ENCODE measurements at places on chromosomes 1 and 21.

DNA sequence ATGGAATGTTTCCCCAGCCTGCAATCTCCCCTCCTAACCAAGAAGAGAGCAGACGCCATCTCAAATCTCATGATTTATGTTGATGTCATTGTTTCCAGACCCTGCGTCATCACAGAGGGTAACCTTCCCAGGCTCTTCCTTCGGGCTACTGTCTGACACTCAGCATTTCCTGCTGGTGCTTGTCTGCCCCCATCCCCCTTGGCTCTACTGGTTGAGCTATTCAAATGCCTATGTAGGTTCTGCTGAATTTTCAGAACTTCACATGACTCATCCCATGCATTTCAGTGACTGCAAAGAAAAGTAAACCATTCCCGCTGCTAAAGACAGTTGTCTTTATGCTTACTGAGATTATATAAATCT is 24.8 kb upstream of the ITPKB start:
- DNase-seq = no peak

GRCh38 chr1:46448109-46448911 is 41.3 kb upstream of the DMBX1 start:
- no peak for DNase-seq

DNA sequence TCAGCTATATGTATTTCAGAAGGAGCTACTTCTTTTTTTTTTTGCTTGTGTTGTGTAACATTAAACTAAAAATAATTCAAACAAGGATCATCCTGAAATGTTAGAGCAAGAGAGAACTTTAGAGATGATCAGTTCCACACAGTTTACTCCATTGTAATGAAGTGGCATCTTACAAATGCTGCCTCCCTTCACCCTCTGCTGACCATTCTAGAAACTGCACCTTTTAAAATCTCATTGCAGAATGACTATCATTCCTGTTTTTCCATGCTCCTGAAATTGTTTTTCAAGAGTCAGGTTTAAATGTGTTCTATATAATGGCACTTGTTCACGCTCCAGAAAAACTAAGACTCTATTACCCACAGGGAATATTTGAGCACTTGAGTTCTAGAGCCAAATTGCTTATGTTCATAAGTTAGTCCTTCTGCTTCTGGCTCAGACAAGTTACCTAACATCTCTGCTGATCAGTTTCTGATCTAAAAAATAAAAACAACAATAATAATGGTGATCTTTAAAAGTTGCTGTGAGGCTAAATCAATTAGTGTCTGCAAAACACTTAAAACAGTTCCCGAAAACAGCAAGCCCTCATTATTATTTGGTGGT is 21.5 kb upstream of the SLC44A5 start:
- DNase-seq = no peak

DNA sequence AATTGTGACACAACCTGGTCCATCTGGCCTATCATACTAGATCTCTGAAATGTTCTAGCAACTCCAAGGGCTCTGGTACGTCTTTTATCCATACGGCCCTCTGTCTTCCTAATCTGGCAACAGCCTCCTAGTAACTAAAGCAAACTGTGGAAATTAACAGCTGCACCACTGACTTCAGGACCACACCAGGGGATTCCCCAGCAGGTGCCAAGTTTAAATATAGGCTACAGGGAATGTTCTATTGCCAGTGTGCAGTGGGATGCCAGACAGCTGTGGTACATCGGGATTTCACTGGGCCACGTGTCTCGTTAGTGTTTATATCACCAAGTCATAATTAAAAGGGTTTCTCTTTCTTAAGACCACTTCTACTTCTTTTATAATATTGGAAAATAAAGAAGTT is 94.3 kb downstream of the RGS2 start:
- no peak for DNase-seq

- no peak for DNase-seq
Observed at GRCh38 chr21:45579383-45580180, 37.3 kb upstream of the SLC19A1 start.

- no peak for DNase-seq
Observed at GRCh38 chr1:61361931-61362330, 279.6 kb downstream of the NFIA start.

DNA sequence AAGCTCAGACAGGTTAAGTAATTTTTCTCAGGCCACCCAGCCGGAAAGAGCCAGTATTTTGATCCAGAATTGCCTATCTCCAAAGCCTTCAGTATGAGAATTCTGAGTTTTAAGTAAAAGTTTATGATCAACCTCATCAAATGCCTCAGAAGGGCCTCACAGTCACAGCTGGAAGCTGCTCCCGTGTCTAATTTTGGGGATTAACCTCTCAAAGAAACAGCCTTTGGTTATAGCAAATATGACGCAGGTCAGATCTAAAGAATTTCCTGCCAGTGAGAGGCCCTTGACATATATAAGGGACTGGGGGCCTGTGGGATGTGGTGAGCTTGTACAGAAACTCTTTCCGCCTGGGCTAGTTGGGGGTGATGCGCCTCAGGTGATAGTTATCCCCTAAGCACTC is 2.3 kb downstream of the EXTL1 start:
- no peak for DNase-seq

GRCh38 chr1:39925721-39926342 is 24.1 kb upstream of the MYCL start:
- no peak for DNase-seq

GRCh38 chr1:196393742-196394141 is 214.5 kb downstream of the KCNT2 start:
- DNase-seq = no peak

GRCh38 chr21:36656138-36656537 is 42.8 kb upstream of the SIM2 start:
- DNase-seq = no peak

GRCh38 chr1:25572708-25573590 is 29.5 kb downstream of the LDLRAP1 start:
- DNase-seq = no peak

DNA sequence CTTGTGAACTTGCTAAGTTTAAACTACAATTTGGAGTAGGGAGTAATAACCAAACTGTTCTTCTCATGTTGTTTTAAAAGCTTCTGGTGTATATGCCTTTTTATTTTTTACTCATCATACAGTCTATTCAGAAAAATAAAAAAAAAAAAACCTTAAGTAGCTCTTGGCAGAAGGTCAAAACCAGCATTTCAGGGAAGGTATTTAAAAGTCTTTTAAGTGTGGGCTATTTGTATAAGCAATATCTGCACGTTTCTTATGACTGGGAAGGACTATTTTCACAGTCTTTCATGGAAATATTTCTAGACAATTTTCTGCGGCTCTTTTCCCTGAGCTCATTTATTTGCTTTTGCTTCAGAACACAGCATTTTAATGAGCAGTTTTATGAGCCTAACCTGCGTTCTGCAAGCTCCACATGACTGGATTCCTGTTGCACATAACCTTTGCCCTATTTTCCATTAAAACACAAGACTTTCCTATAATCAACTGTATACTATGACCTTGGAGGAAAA is 60.9 kb upstream of the C1orf105 start:
- DNase-seq = no peak

DNA sequence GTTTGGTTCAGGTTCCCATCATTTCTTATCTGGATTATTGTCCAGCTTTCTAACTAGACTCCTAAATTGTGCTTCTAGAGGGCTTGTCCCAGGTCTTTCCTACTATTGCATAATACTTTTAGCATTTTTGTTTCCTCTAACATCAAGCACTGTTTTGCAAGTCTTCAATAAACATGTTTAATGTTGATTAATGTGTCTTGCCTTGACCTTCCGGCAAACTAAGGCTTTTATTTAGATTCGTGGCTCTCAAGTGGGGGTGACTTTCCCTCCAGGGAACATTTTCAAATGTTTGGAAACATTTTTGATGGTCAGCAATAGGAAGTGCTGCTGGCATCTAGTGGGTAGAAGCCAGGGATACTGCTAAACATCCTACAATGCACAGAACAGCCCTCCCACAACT is 90.7 kb downstream of the RPE65 start:
- no peak for DNase-seq

- no peak for DNase-seq
Observed at GRCh38 chr1:31822766-31823165, 6.9 kb upstream of the SPOCD1 start.

DNA sequence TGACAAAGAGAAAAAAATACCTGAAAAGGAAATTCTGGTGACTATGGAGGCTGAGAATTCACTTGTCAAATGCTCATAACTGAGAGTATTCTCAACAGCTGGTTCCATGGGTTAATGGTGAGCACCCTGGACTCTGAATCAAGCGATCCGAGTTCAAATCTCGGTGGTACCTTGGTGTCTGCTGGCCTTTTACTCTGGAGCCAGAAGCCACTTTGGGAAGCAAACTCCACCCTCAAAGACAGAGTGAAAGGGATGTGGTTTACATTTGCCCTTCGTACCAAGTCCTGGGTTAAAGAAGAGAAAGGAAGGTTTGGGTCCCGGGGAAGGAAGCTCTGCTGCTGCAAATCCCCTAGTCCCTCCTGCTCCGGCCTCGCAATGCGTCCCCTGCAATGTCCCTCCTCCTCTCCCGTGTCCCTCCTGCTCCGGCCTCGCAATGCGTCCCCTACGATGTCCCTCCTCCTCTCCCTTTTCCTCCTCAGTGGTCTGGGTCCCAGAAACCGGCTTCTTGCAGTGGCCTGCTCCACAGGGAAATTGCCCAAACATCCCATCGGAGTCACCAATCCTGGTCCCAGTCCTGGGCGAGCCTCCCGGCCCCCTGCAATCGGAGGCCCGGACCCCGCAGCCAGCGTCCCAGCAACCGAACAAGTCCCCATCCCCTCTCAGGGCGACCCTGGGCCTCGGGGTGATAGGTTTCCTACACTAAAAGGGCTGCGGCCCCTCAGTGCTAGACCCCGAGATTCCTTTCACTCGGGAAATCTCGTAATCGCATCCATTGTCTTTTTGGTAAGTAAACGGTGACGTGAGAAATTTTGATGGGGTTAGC is 129.4 kb downstream of the PPIAL4G start:
- DNase-seq = no peak

GRCh38 chr1:83509301-83509781 is 489.6 kb downstream of the TTLL7 start:
- DNase-seq = no peak

DNA sequence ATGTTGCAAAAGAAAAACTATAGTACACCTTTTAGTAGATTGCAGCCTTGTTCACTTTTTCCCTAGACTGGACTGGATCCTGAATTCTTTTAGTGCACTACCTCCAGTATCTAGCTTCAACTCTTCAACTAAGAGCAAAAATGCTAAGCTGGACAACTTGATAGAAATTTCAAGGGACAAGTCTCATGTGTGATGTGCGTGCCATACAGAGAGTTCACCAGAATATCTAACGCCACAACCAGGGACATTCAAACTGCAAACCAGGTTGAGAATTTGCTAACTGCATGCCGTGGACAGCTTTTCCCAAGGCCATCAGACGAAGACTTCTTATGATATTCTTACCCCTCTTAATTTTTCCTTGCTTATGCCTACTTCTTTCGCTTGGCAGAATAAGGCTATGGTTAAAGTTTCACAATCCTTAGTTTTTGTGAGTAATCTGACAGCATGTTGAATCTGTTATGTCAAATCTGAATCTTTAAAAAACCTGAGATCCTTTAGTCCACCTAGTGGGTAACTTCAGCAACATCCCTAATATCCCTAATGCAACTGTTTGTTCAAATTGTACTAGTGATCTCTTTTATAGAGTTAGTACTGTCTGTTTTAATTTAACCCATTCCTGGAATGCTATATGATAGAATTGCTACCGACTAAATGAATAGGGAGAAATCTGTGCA is 66.4 kb downstream of the DDAH1 start:
- no peak for DNase-seq

- DNase-seq = no peak
Observed at GRCh38 chr1:23436520-23437354, 12.2 kb upstream of the TCEA3 start.

DNA sequence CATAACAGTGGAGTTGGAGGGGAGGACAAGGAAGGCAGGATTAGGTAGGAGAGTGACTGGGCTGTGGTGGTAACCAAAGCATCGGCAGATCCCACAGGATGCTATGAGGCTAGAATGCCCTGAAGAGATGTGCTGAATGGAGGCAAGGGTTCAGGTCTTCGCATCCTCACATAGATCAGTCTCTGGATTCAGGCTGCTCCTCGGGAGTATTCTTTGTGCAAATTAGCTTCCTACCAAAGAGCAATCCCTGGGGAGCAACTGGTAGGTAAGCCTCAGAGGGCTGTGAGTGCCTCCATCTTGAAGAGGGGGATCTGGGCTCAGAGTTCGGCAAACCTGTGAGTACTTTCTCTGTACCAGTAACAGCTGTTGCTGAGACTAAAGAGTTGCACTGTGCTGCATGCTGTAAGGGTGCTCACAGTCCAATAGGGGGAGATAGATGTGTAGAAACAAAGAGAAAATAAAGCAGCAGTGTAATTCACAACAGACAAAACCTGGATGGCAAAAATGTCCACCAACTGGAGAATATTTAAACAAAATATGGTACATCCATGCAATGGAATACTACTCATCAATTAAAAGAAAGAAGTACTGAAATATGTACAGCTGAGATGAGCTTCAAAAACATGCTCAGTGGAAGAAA is 322.4 kb upstream of the DEPDC1 start:
- DNase-seq = no peak

DNA sequence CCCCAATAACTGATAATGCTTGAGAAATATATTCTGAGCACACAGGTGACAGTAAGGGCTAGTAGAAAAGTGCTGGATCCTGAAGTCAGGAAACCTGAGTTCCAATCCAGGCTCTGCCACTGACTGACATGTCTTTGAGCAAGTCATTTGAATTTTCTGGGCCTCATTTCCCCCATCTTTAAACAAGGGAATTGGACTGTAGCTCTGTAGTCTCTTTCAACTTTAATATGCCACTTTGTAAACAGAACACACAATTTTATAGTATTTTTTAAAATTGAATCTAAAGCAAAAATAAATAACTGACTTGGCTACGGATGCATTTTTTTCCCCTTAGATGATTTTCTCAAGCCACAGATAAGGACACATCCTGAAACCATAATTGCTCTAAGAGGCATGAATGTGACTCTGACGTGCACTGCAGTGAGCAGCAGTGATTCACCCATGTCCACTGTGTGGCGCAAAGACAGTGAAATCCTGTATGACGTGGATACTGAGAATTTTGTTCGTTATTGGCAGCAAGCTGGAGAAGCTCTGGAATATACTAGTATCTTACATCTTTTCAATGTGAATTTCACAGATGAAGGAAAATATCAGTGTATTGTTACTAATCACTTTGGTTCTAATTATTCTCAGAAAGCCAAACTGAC is 37.0 kb downstream of the LRIG2 start:
- no peak for DNase-seq

- DNase-seq = no peak
Observed at GRCh38 chr1:68149110-68149798, 83.1 kb downstream of the WLS start.

GRCh38 chr1:171252482-171252881 is 4.2 kb downstream of the FMO1 start:
- DNase-seq = no peak

- no peak for DNase-seq
Observed at GRCh38 chr1:165537356-165538109, 6.3 kb upstream of the LRRC52 start.

DNA sequence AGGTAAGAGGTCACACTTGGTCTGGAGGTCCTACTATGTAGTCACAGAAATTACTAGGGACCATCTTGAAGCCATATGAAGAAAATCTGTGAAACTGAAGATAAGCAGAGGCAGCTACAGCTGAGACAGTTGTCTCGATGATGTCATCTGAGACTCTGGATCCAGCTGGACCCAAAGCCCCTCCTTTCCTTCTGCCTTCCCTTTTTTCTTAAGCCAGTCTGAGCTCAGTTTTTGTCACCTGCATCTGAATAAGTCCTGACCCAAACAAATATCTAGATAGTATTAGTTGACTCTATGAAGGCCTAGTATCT is 143.3 kb downstream of the ETS2 start:
- DNase-seq = no peak
